ENCODE measurements at places on chromosomes 12 and 14. TPM values are rescaled to one million over a fixed set of nuclear protein-coding genes. Genes with fewer than 3 reads are reported as not detected.

GRCh38 chr14:75182821-75183220 is 6.4 kb upstream of the TMED10 start:
- H3K27ac ChIP-seq: no peak overlapping the region
- DNase-seq: no peak
- H3K36me3 ChIP-seq: no peaks in the 10 kb centered on the region
- no peaks in the 10 kb centered on the region for H3K4me1 ChIP-seq
- H3K27me3 ChIP-seq: no peaks in the 10 kb centered on the region

The SIX4 gene
- 33.2 TPM for total RNA-seq

DNA sequence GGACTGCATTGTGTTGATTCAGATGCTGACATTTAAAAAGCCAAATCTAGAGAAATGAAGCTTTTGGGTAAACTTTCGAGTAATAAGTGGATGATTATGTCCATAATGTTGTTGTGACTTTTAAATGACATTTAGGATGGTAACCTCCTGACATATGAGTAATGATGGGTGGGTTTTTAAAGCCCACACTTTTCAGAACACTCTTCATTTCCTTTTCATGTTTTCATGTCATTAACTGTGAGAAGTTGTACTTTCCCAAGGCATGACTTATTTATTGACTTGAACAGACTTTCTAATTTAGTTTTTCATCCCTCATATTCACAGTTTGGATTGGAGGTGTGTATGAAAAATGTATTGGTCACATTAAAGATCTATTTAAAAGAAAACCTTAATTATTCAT is 35.5 kb downstream of the RGS6 start:
- no peak overlapping the region for H3K4me3 ChIP-seq
- no peak for DNase-seq
- no peak overlapping the region for H3K27ac ChIP-seq

DNA sequence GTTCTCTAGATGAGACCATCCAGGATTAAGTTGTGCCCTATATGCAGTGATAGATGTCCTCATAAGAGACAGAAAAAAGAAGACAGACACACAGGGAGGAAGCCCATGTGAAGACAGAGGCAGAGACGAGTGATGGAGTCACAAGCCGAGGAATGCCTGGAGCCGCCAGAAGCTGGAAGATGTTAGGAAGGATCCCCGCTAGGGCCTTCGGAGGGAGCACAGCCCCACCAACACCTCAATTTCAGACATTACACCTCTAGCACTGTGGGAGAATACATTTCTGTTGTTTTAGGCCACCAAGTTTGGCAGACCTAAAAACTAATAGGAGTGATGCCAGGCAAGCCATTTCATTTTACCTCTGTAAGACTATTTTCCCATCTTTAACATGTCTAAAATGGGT is 458.5 kb downstream of the MED13L start:
- no peak overlapping the region for H3K27ac ChIP-seq
- H3K4me3 ChIP-seq: no peak overlapping the region
- H3K27me3 ChIP-seq: peaks cover 64% of the 10 kb centered on the region
- no peak for DNase-seq
- H3K36me3 ChIP-seq: no peaks in the 10 kb centered on the region

The CFAP73 gene
- not detected for total RNA-seq

- no peaks in the 10 kb centered on the region for H3K36me3 ChIP-seq
- H3K27ac ChIP-seq: no peak overlapping the region
- no peak for DNase-seq
- no peaks in the 10 kb centered on the region for H3K4me1 ChIP-seq
- no peaks in the 10 kb centered on the region for H3K27me3 ChIP-seq
These were observed 400.3 kb downstream of the ZFP36L1 start for GRCh38 chr14:68392393-68393141.

DNA sequence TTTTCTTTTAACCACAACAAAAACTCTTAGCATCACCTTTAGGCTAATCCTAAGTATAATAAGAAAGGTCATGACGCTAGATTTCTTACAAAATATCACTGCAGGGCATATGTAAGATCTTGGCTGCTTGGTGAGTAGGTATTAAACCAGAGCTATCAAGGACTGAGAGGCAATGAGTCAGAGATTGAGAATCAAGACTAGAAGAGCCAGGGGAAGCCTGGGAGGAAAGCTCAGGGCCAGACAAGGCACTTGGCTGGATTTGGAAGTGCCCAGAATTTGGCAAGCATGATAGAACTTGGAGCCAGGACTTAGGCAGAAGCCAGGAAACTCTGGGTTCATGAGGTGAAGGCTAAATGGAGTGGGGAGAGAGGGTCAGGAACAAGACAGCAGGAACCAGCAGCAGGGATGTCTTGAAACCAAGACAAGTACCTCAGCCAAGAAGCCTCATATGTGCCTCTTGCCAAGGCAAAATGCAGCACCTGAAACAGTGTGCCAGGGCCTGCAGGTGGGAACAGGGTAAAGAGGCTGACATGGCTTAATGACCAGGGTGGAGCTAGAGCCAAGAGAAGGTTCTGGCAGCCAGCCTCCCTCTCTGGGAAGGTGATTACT is 49.9 kb downstream of the PTHLH start:
- DNase-seq: peak; percentile 90
- no peaks in the 10 kb centered on the region for H3K27me3 ChIP-seq
- H3K4me3 ChIP-seq: no peak overlapping the region
- peak overlapping the region; percentile 49 for H3K27ac ChIP-seq
- peaks cover 14% of the 10 kb centered on the region for H3K4me1 ChIP-seq

The ATF7IP gene
- total RNA-seq: 12.5 TPM

The KCNC2 gene
- total RNA-seq: not detected

The SHMT2 gene
- 263 TPM for total RNA-seq

The AGAP2 gene
- total RNA-seq: 0.23 TPM

GRCh38 chr12:45731190-45731775 is 1.8 kb downstream of the ARID2 start:
- no peaks in the 10 kb centered on the region for H3K27me3 ChIP-seq
- H3K4me1 ChIP-seq: peaks cover 21% of the 10 kb centered on the region
- no peaks in the 10 kb centered on the region for H3K36me3 ChIP-seq
- peak overlapping the region; percentile 89 for H3K4me3 ChIP-seq
- H3K27ac ChIP-seq: peak overlapping the region; percentile 69

- H3K36me3 ChIP-seq: no peaks in the 10 kb centered on the region
- H3K27me3 ChIP-seq: no peaks in the 10 kb centered on the region
- no peak overlapping the region for H3K4me3 ChIP-seq
These were observed 131.0 kb upstream of the NCOR2 start for GRCh38 chr12:124698211-124698997.

The WDR89 gene
- total RNA-seq: 12.1 TPM

The DCAF11 gene
- 68.2 TPM for total RNA-seq

DNA sequence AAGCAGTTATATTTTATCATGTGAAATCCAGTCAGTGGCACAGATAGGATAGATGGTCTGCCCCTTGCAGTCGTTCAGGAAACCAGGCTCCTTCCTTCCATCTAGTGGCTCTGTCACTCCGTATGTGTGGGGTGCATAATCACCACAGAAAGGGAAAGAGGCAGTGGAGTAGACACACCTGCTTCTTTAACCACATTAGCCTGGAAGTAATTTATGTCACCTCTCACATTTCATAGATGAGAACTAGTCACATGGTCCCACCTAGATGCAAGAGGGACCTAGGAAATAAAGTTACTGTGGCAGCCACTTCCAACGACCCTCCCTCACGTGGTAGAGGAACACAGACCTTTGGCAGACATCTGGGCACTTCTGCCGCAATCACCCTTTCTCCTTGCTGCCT is 14.2 kb upstream of the RNU6-8 start:
- H3K27ac ChIP-seq: no peak overlapping the region
- H3K4me3 ChIP-seq: no peak overlapping the region
- no peaks in the 10 kb centered on the region for H3K4me1 ChIP-seq
- DNase-seq: no peak

GRCh38 chr14:38302034-38302433 is 46.1 kb upstream of the CLEC14A start:
- H3K4me3 ChIP-seq: no peak overlapping the region
- DNase-seq: no peak
- no peaks in the 10 kb centered on the region for H3K4me1 ChIP-seq
- no peaks in the 10 kb centered on the region for H3K27me3 ChIP-seq
- H3K27ac ChIP-seq: no peak overlapping the region

The PTGER2 gene
- total RNA-seq: 4.7 TPM

GRCh38 chr14:66514213-66514612 is 6.3 kb downstream of the GPHN start:
- H3K27ac ChIP-seq: no peak overlapping the region
- no peaks in the 10 kb centered on the region for H3K27me3 ChIP-seq
- DNase-seq: no peak
- peaks cover 17% of the 10 kb centered on the region for H3K4me1 ChIP-seq
- H3K4me3 ChIP-seq: no peak overlapping the region
